Endothelial cell (in vitro differentiated cells): ENCODE measurements at places on chromosomes 5 and 9. TPM values are rescaled to one million over a fixed set of nuclear protein-coding genes. Genes with fewer than 3 reads are reported as not detected.

GRCh38 chr5:139658928-139659667, 10.9 kb downstream of the CXXC5 start:
- no peaks in the 10 kb centered on the region for H3K36me3 ChIP-seq
- DNase-seq = peak; percentile 34
- peak overlapping the region; percentile 77 for H3K4me3 ChIP-seq
- H3K27me3 ChIP-seq = peaks cover 8% of the 10 kb centered on the region

- no peaks in the 10 kb centered on the region for H3K4me1 ChIP-seq
- no peaks in the 10 kb centered on the region for H3K36me3 ChIP-seq
- no peak overlapping the region for H3K4me3 ChIP-seq
- DNase-seq = no peak
- H3K27me3 ChIP-seq = peaks cover 2% of the 10 kb centered on the region
Observed at GRCh38 chr9:114785866-114786650, 19.8 kb downstream of the TNFSF15 start.

- H3K4me1 ChIP-seq = peaks cover 2% of the 10 kb centered on the region
- peaks cover 3% of the 10 kb centered on the region for H3K36me3 ChIP-seq
- no peak overlapping the region for H3K4me3 ChIP-seq
- no peak overlapping the region for H3K27ac ChIP-seq
- DNase-seq = no peak
Observed at GRCh38 chr5:137218471-137218870, 280.7 kb downstream of the SPOCK1 start.

DNA sequence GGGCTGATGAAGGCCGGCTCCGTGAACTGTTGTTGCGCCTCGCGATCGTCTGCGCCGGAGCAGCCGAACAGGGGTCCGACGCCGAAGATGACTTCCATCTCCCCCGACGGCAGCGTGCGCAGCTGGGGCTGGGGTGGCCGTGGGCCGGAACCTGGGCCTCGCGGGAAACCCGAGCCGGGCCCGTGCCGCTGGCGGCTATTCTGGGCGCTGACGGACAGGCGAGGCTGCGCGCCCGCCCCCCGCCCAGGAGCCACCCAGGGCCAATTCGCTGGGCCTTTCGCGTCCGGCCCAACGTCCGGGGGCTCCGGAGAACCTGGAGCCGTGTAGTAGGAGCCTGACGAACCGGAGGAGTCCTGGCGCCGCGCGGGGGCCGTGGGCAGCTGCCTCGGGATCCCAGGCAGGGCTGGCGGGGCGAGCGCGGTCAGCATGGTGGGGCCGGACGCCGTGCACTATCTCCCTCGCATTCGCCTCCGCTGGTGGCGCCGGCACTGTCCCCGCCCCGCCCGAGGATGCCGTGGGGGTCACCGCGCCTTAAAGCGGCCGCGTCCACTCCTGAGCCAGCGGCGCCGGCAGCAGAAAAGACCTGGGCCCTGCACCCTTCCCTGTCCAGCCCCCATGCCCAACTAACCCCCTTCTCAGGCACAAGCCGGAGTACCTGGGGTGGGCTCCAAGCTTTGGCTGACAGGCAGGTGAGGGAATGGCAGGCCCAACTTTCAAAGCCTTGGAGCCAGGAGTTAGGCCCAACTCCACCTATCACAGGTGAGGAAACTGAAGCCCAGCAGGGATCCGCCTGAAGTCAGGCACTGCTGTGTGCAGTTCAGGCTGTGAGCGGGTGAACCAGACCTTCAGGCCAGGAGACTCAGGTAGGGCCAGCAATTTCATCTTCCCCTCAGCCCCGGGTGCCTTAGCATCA, at the start of gene PROB1:
PROB1 (minus strand) TSS at position 451 of the 913 bp plus-strand sequence; CDS start at position 428, 23 bp downstream.
- H3K36me3 ChIP-seq = peaks cover 9% of the 10 kb centered on the region
- H3K27ac ChIP-seq = no peak within 1 kb of the TSS
- H3K27me3 ChIP-seq = peaks cover 15% of the 10 kb centered on the region
- peaks cover 35% of the 10 kb centered on the region for H3K4me1 ChIP-seq

DNA sequence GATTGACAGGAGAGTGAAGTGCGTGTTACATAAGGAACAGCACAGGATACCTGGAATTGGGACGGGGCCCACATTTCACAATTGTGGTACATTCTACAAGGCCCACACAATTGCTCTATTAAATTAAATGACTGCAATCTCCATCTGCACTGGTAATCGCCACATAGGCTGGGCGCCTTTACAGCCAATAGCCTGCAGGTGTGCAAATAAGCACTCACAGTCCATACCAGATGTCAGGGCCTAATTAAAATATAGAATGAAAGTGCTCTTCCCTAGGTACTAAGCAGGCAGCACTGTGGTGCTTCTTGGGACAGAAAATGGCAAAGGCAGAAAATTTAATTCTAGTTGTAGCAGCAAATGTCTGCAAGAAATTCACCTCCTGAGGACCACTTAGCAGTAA, 82.7 kb downstream of the ATP10B start:
- H3K27me3 ChIP-seq = no peaks in the 10 kb centered on the region
- DNase-seq = no peak
- H3K4me3 ChIP-seq = no peak overlapping the region
- H3K36me3 ChIP-seq = no peaks in the 10 kb centered on the region
- no peak overlapping the region for H3K27ac ChIP-seq

GRCh38 chr9:117160254-117160653, 254.6 kb downstream of the ASTN2 start:
- H3K4me1 ChIP-seq = peaks cover 6% of the 10 kb centered on the region
- no peak overlapping the region for H3K4me3 ChIP-seq
- DNase-seq = no peak
- no peaks in the 10 kb centered on the region for H3K36me3 ChIP-seq

DNA sequence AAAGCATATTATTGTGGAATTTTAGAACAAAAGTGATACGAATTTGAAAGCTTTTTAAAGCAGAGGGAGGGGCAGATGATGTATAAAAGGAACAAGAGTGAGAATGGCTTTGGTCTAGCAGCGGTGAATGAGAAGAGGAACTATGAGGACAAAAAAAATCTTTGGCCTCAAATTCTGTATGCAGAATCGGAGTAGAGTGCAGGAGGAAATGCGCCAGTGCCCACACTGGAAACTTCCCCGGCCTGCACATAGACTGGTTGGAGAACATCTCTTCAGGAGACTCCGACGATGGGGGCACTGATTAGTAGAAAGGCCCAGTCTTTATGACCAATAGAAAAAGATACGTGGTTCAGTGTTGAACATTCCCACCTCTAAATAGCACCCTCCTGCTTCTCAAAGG, 51.3 kb downstream of the SLC46A2 start:
- H3K4me1 ChIP-seq = peaks cover 20% of the 10 kb centered on the region
- no peak for DNase-seq
- peaks cover 3% of the 10 kb centered on the region for H3K27me3 ChIP-seq
- H3K4me3 ChIP-seq = no peak overlapping the region

- DNase-seq = no peak
- no peaks in the 10 kb centered on the region for H3K27me3 ChIP-seq
- no peak overlapping the region for H3K27ac ChIP-seq
- H3K4me1 ChIP-seq = no peaks in the 10 kb centered on the region
- no peak overlapping the region for H3K4me3 ChIP-seq
Observed at GRCh38 chr5:98402130-98402529, 371.3 kb upstream of the RGMB start.

DNA sequence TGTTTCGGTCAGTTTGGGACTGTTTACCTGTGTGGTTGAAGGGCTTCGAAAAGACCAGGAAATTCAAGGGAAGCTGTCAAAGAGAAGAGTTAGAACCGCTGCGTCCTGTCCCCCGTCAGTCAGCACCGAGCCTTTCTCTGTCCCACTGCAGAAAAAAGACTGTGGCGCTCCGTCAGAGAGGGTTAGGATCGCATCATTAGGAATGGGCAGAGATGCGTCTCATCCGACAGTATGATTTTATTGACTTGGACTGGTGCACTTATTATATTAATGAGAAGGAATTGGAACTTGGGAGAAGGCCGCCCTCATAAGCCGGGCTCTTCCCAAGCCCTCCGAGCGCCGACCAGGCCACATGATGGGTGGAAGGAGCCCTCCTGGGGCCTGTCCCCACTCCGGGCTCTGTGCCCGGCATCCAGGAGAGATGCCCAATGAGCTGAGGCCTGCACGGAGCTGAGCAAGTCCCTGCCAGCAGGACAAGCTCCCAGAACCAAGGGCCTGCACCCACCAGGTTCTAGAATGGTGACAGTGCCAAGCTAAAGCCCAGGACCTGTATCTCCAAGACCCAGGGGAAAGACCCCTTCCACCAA, 71.5 kb downstream of the NEK6 start:
- peaks cover 10% of the 10 kb centered on the region for H3K36me3 ChIP-seq
- H3K27ac ChIP-seq = no peak overlapping the region
- DNase-seq = no peak
- H3K4me1 ChIP-seq = peaks cover 3% of the 10 kb centered on the region
- peaks cover 11% of the 10 kb centered on the region for H3K27me3 ChIP-seq

- H3K4me3 ChIP-seq = no peak overlapping the region
- H3K4me1 ChIP-seq = no peaks in the 10 kb centered on the region
- DNase-seq = no peak
- no peaks in the 10 kb centered on the region for H3K36me3 ChIP-seq
- H3K27ac ChIP-seq = no peak overlapping the region
- no peaks in the 10 kb centered on the region for H3K27me3 ChIP-seq
Observed at GRCh38 chr9:27634879-27635278, 61.6 kb upstream of the C9orf72 start.

- no peaks in the 10 kb centered on the region for H3K4me1 ChIP-seq
- H3K4me3 ChIP-seq = no peak overlapping the region
- DNase-seq = no peak
- no peaks in the 10 kb centered on the region for H3K36me3 ChIP-seq
Observed at GRCh38 chr5:123068368-123068938, 20.6 kb upstream of the PRDM6 start.

GRCh38 chr9:120655005-120655622, 59.2 kb downstream of the MEGF9 start:
- no peak for DNase-seq
- H3K4me1 ChIP-seq = no peaks in the 10 kb centered on the region
- no peak overlapping the region for H3K27ac ChIP-seq
- H3K36me3 ChIP-seq = no peaks in the 10 kb centered on the region

DNA sequence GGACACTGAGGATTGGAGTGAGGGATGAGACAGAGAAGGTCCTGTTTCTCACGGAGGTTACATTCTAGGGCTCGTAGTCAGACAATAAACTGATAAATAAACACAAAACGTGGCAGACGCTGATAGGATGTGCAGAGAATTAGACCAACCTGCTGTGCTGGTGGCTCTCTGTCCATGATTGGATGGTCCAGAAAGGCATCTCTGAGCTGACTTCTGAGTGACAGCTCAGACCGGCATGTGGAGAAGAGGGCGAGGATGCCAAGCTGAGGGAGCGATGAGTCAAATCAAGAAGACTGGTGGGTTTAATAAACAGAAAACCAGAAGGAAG, 132.3 kb upstream of the TAF11L2 start:
- no peak overlapping the region for H3K27ac ChIP-seq
- H3K27me3 ChIP-seq = no peaks in the 10 kb centered on the region
- no peaks in the 10 kb centered on the region for H3K36me3 ChIP-seq

DNA sequence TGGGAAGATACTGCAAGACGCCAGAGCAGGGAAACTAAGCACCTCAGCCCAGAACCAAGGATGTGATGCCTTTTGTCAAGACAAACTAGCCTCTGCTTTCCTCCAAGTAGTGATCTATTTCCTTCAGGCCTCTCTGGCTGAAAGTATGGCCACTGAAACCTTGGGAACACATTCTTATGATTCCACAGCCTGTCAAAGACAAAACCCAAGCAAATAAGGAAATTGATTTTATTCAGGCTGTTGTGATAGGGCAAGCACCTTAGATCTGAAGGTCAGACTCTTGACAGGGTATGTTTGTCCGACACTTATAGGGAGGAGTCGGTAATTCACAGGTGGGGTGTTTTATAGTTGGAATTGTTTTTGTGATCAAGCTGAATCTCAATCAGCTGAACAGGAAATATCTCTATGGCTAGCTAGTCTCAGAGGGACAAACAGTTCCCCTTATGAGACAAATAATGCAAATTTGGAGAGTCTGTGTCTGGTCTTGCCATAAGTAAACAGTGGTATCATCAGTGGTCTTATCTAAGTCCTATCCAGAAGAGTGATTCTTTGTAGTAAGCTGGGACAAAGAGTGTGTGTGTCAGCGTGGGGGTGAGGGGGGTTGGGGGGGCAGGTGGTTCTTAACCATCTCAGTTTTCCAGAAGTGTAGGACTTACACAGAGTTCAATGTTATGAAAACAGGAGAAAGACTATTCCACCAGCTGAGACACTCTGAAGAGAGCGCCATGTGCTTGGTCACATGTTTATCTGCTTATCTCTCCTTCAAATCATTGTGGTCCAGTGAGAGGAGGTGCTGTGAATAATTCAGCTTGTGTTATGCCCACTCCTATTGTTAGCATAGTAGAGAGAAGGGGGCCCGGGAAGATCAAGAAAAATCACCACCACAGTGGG, 6.7 kb upstream of the ZCCHC10 start:
- DNase-seq = no peak
- peak overlapping the region; percentile 59 for H3K27ac ChIP-seq
- peaks cover 22% of the 10 kb centered on the region for H3K4me1 ChIP-seq
- no peaks in the 10 kb centered on the region for H3K36me3 ChIP-seq
- no peak overlapping the region for H3K4me3 ChIP-seq

- DNase-seq = no peak
- no peak overlapping the region for H3K27ac ChIP-seq
- no peaks in the 10 kb centered on the region for H3K36me3 ChIP-seq
- H3K27me3 ChIP-seq = peaks cover 3% of the 10 kb centered on the region
Observed at GRCh38 chr5:141704782-141705297, 22.8 kb upstream of the ARAP3 start.

GRCh38 chr9:137878146-137878941, 762 bp downstream of the CACNA1B start:
- H3K36me3 ChIP-seq = peaks cover 3% of the 10 kb centered on the region
- no peak overlapping the region for H3K27ac ChIP-seq
- peaks cover 2% of the 10 kb centered on the region for H3K4me1 ChIP-seq
- no peak overlapping the region for H3K4me3 ChIP-seq

Gene GPR151
- total RNA-seq = not detected

Gene DNAH5
- 0.80 TPM for total RNA-seq

Gene PCDHA9
- 1.7 TPM for total RNA-seq

Gene TAF11L10
- not detected for total RNA-seq

Gene FOXD4L6
- not detected for total RNA-seq

Gene FOXD4L4
- 0.13 TPM for total RNA-seq

Gene PCDHB15
- 10.5 TPM for total RNA-seq

Gene NPR3
- total RNA-seq = 73.3 TPM

Gene C5orf46
- total RNA-seq = not detected

Gene SLC44A1
- total RNA-seq = 69.7 TPM
